Hepatocyte (in vitro differentiated cells): ENCODE measurements at places on chromosomes 12 and 14. TPM values are rescaled to one million over a fixed set of nuclear protein-coding genes. Genes with fewer than 3 reads are reported as not detected.

Gene NFE2
- 0.44 TPM in 1 of 2 replicates, not detected in the other for total RNA-seq

DNA sequence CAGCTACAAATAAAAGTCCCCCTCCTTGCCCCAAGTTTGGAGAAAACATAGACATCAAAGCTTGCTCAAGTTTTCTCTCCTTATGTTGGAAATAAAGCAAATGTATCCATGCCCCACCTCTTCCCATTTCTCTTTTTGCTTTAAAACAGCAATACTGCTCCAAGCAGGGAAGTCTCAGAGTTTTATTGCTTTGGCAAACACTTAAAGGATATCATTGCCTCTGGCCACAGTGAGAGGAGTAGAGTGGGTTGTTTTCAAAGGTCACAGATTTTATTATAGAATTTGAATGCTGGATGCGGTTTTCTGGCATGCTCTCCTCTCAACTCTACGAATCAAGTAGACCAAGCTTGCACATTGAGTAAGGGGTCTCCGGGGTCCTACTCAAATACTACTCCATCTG, 149.7 kb downstream of the TTC7B start:
- H3K27ac ChIP-seq: peak overlapping the region; percentile 22
- DNase-seq: no peak
- no peaks in the 10 kb centered on the region for H3K27me3 ChIP-seq
- no peak overlapping the region for H3K4me3 ChIP-seq
- H3K36me3 ChIP-seq: no peaks in the 10 kb centered on the region
- H3K4me1 ChIP-seq: peaks cover 3% of the 10 kb centered on the region

Gene CLEC12A
- total RNA-seq: 0.08 and 1.2 TPM in 2 replicates

DNA sequence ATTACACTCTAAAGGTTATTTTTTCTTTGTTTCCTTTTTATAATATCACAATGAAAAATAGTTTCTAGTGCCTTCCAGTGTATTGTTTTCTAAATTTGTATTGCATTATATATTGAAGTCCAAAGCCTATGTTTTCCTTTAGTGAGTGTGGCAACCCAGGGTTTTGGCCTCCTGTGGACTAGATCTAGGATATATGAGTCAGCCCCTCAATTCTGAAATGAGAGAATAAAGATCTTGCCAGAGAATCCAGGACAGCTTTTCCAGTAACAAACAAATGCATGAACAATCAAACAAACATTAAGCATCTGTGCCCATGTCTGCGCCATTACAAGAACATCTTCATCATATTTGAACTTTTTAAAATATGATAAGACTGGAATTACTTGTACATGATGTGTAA, 70.7 kb upstream of the SSTR1 start:
- DNase-seq: no peak
- H3K27ac ChIP-seq: no peak overlapping the region
- no peak overlapping the region for H3K4me3 ChIP-seq
- no peaks in the 10 kb centered on the region for H3K27me3 ChIP-seq

- H3K4me1 ChIP-seq: no peaks in the 10 kb centered on the region
- DNase-seq: no peak
- H3K27ac ChIP-seq: no peak overlapping the region
- no peaks in the 10 kb centered on the region for H3K36me3 ChIP-seq
- H3K4me3 ChIP-seq: no peak overlapping the region
Measured at GRCh38 chr12:108273217-108273616, 65.9 kb downstream of the CMKLR1 start.

DNA sequence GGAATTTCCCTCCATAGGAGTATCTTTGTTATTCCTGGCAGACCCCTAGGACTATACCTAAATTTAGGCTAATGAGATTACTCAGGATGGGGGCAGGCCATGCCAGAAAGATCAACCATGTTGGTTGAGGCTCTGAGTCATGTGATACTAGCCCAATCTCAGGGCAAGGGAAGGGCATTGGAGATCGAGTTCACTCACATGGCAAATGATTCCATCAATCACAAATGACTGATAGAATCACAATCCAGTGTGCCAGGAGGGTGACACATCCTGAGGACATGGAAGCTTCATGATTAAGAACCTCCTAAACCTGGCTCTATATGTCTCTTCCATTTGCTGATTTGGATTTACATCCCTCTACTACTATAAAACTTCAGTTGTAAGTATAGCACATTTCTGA, 182.3 kb downstream of the NTF3 start:
- no peak for DNase-seq
- no peaks in the 10 kb centered on the region for H3K36me3 ChIP-seq
- H3K4me3 ChIP-seq: no peak overlapping the region
- H3K4me1 ChIP-seq: no peaks in the 10 kb centered on the region

- H3K27ac ChIP-seq: no peak overlapping the region
- H3K27me3 ChIP-seq: no peaks in the 10 kb centered on the region
- H3K36me3 ChIP-seq: no peaks in the 10 kb centered on the region
- no peak overlapping the region for H3K4me3 ChIP-seq
- no peaks in the 10 kb centered on the region for H3K4me1 ChIP-seq
- no peak for DNase-seq
Measured at GRCh38 chr14:90023176-90023896, 38.5 kb upstream of the KCNK13 start.

Gene B4GALNT1
- total RNA-seq: 0.24 and 0.97 TPM in 2 replicates
